Renal cortical epithelial cell (primary cell): ENCODE measurements at places on chromosomes 6 and 20. TPM values are rescaled to one million over a fixed set of nuclear protein-coding genes. Genes with fewer than 3 reads are reported as not detected.

GRCh38 chr6:13454286-13455221 lies 32.8 kb downstream of the GFOD1 start:
- peak; percentile 25 for DNase-seq

DNA sequence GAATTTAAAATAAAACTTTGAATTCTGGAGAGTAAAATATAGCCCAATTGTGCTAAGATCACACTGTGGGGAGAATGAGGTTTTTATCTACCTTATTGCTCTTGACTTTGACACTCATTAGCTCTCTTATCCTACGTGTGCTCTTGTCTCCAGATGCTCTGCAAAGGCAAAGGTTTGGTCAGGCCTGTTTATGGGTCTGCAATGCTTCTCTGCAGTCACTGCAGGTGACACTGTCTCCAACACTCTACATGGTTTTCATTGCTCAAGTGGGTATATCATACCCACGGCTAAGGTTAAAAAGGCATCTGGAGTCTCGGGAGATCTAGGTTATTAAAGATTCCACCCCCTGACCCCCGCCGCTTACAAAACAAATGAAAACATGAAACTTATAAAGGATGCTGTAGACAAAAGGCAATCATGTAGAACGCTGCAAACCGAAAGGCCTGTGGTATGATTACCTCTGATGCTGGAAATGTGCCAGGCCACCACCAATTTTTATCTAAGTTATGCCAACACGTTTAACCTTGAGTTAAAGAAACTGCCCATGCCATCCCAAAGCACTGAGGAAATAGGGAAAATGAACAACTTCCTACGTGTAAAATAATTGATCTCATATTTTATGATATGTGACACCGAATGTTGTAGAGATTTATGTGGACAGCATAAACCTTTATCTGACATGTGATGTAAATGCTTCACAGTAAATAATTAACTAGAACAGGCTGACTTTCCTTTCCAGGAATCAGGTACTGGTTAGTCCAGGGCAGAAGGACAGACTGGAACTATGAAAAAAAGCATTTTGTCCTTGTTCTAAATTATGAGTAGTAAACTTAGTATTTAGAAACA lies 238.2 kb upstream of the NOX3 start:
- peak; percentile 89 for DNase-seq

GRCh38 chr6:27332692-27333641 lies 20.9 kb upstream of the POM121L2 start:
- DNase-seq: peak; percentile 46

DNA sequence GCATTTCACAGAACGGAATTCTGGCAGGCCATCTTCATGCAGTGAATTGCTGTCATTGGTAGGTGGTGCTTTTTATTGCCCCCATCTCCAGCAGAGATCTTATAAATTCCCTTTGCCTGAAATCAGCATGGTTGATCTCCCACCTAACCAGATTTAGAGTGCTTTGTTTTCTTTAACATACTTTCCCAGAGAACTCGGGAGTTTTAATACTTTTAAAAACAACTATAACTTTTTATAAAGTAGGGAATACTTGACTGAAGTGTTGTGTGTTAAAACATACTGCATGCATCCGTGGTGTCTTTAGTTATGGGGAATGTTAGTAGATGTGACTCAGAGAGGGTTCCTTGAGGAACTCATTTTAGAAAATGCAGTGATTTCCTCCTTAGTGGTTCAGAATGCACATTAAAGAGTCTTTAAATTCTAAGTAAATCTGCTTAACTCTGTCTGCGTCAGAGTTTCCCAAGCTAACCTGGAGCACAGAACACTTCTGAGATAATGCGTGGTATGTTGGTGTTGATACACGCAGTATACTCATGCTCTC lies 54.9 kb downstream of the AKAP12 start:
- DNase-seq: no peak

DNA sequence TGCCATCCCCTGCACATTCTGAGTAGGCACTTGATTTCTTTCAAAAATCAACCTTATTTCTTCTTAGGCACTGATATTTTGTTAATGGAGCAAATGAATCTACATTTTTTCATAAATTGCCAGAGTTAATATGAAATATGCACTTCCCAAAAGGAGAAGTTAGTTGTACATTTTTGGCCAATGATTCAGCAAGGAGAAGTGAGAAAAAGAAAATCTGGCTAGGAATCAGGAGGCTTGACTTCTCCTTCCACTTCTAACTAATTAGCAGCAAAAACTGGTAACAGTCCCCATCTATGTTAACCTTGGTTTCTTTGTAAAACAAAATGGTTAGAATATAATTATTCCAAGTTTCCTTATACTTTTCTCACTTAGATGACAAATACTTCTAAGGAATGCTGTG lies 7.0 kb upstream of the DSE start:
- peak; percentile 67 for DNase-seq

The RAB44 gene
- not detected in 2 replicates for total RNA-seq

The ZC2HC1B gene
- total RNA-seq: not detected in 2 replicates

The SPEF1 gene
- 1.2 TPM in 1 of 2 replicates, not detected in the other for total RNA-seq

The PSORS1C2 gene
- total RNA-seq: not detected in 2 replicates

DNA sequence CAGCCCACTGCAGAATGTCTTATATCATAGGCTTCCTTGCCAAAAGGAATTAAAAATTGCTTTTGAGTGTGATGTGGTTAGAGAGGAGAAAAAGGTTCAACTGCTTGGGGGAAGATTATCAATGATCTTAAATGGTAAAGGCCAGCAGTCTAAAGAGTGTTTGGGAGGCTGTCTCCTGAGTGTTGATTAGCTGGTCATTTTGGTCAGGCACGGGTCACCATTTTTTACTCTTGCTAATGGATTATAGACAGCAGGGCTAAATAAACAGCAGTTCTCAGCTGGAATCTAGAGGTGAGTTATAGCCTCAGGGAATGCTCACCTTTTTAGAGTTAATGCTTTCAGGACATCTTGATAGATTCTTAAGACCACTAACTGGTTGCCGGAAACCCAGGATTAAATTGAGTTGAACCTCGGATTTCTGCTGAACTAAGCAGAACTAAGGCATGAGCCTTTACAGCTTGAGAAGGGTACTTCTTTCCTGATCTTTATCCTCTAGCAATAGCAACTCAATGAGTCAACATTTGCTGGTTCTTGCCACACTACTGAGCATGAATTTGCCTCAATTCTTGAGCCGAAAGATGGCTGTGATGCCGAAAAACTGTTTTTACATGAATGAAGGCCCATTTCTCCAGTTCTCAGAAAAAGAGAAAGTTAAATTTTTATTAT lies 120.4 kb downstream of the LRRC1 start:
- peak; percentile 71 for DNase-seq

The LRRN4 gene
- 81.4 and 113 TPM in 2 replicates for total RNA-seq

- DNase-seq: no peak
Observed at GRCh38 chr6:10399451-10399850, 15.4 kb downstream of the TFAP2A start.

DNA sequence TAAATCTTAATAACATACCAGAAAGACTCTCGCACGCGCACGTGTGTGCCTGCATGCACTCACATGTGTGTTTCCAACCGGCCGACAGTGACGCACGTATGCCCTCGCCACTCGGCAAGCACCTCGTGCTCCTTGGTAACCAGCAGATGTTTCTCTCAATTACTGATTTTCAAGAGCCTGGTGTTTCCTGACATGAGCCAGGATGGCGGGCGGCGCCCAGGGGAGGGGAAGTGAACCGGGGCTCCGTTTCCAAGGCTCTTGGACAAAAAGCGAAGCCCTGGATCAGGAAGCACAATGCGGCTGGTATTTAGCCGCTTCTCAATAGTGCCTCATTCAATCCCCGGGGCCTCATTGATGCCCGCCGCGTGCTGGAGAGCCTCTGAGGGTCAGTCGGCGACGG lies 37.7 kb downstream of the PMEPA1 start:
- DNase-seq: no peak

The EFCAB8 gene
- total RNA-seq: 0.05 TPM in 1 of 2 replicates, not detected in the other

- no peak for DNase-seq
Observed at GRCh38 chr20:11539450-11539849, 378.2 kb upstream of the BTBD3 start.

The GRM1 gene
- 0.10 TPM in 1 of 2 replicates, not detected in the other for total RNA-seq

The SERAC1 gene
- total RNA-seq: 13.5 and 20.9 TPM in 2 replicates

The C20orf96 gene
- total RNA-seq: 1.9 and 8.5 TPM in 2 replicates

GRCh38 chr6:170178561-170179477 lies 112.1 kb downstream of the DLL1 start:
- DNase-seq: peak; percentile 9

The TCF15 gene
- total RNA-seq: not detected in 2 replicates

- no peak for DNase-seq
Observed at GRCh38 chr20:14450256-14450655, 112.8 kb upstream of the FLRT3 start.

The RTEL1 gene
- total RNA-seq: 5.6 and 8.0 TPM in 2 replicates

GRCh38 chr6:5501837-5502236 lies 240.5 kb downstream of the FARS2 start:
- no peak for DNase-seq

The TNFAIP3 gene
- 35.2 and 53.7 TPM in 2 replicates for total RNA-seq

DNA sequence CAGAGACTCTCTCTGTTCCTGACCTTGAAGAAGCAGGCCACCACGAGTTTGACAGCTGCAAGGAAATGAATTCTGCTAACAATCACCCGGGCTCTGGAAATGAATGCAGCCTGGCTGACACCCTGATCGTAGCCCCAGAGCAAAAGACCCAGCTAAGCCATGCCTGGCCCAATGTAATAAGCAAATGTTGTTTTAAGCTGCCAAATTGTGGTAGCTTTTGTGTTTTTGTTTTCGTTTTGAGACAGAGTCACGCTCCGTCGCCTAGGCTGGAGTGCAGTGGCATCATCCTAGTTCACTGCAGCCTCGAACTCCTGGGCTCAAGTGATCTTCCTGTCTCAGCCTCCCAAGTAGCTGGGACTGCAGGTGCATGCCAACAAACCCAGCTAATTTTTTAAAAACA lies 3.3 kb upstream of the OXT start:
- DNase-seq: no peak

The CDH22 gene
- total RNA-seq: not detected in 2 replicates
